ENCODE measurements at places on chromosomes 3 and 15.

GRCh38 chr15:77251662-77252061 is 168.2 kb downstream of the PEAK1 start:
- DNase-seq = no peak

GRCh38 chr3:59540696-59541095 is 490.9 kb upstream of the CFAP20DC start:
- no peak for DNase-seq

DNA sequence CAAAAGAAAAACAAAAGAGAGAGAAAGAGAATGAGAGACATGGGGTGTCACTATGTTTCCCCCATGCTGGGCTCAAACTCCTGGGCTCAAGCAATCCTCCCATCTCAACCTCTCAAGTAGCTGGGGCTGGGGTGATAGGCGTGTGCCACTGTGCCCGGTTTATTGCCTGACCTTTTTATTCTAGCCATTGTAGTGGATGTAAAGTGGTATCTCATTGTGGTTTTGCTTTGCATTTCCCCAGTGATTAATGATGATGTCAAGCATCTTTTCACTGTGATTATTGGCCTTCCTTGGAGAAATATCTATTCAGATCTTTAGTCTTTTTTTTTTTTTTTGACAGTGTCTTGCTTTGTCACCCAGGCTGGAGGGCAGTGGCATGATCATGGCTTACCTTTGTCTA is 37.7 kb upstream of the GK5 start:
- no peak for DNase-seq

GRCh38 chr15:39078026-39078425 is 502.9 kb upstream of the THBS1 start:
- no peak for DNase-seq

DNA sequence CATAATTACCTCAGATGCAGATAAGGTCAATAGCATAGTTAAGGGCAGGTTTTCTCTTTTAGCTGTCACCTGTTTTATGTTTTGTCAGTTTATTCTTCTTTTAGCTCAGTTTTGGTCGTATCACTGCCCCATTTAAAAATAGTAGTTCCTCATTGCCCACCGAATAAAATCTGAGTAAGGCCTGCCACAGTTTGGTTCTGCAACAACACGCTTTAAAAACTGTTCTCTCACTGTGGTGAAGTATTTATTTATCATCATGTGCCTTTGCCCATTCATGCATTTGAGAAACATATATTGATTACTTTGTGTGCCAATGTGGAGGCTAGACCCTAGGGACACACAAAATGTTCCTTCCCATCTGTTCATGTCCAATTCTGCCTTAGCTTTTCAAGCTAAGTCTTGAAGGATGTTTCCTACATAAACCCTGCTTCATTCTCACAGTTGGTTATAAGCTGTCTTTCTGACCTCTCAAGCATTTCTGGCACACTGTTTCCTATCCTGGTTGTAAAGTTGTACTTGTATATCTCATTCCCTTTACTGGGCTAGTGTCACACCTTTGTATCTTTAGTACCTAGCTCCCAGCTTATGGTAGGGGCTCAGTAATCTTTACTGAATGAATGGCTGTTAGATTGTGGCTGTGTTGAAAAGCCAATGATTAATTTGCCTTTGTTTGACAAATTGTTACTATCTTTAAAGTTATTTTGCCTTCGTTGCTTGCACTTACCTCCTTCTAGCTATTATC is 23.9 kb downstream of the AKAP13 start:
- DNase-seq = no peak

DNA sequence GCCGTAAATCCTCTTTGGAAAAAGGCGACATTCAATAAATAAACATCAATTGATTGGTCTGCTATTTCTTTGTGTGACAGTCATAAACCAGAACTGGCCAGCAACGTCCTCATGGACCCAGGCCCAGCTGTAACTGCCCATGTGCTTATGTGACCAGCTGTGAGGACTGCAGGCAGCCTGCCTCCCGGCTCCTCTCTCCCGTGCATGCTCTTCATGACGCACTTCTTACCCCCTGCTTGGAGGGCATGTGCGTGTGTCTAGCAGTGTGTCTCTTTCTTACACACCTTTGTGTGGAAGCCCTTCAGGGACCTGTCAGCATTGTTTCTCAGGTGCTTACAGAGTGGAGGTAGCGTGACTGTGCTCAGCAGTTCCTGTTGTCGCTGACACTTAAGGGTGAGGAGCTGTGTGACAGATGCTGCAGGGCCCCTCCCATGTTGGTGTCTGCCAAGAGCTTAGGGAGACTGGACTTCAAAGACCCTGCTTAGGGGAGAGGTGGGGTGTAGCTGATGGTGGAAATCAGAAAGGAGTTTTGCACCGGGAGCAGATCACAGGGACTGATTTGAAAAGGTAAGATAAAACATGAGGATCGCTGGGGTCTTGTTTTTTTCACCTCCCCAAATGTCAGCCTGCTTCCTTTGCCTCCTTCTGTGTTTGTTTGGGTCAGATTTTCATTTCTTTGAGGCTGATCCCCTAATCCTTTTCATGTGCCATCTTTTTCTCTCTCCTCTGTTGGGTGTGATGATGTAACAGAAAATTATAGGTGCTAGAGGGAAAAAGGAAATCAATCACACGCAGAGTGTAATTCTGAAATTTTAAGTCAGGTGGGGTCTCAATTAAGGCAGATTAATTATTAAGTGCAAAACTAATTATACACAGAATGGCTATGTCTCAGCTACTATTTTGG is 2.1 kb downstream of the PODXL2 start:
- no peak for DNase-seq

GRCh38 chr3:42254566-42254965 is 11.4 kb downstream of the CCK start:
- no peak for DNase-seq

DNA sequence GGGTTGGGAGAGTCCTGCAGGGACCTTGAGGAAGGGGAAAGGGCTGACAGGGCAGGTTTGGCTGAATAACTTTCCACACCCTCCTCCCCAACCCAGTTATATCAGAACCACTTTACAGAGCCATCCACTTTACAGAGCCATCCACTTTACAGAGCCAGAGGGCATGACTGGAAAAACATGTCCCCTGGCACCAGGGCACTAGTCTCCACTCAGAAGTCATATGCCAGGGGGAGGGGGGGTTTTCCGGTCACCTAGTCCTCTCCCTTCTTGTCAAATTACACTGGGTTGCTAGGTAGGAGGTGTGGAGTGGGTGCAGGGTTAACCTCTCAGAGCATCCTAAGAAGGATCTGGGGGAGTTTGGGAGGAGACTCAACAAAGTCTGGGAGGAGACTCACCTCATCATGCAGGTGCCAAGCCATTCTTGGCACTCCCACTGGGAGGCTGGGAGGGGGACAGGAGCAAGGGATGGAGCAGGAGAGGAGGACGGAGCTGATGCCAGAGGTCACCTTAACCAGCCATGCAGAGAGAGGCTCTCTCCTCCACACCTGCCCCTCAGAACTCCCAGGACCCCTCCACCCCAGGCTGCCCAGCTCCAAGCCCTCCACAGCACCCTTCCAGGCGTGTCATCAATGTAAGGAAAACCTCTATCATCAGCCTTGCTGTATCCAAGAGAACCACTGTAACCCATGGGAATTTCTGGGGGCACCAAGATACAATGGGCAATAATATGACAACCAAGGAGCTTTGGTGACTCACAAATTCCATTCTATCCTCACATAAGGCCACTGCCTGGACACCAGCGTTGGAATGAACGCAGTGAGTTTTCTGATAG is 1.7 kb downstream of the LRRC2 start:
- no peak for DNase-seq

Measured in aorta (tissue), 5 donors.